NCI-H187 (cell line): ENCODE measurements at places on chromosomes 6 and 20.

GRCh38 chr20:63136296-63136695, 79.6 kb downstream of the YTHDF1 start:
- DNase-seq: no peak

- no peak for DNase-seq
These were observed 32.8 kb upstream of the ZNFX1 start for GRCh38 chr20:49310705-49311104.

GRCh38 chr6:75145976-75146375, 59.9 kb downstream of the COL12A1 start:
- no peak for DNase-seq

- DNase-seq: no peak
These were observed 67.9 kb downstream of the IGF2R start for GRCh38 chr6:160036790-160037206.

GRCh38 chr6:19153270-19153980, 683.7 kb upstream of the ID4 start:
- DNase-seq: no peak
